ENCODE measurements at places on chromosomes 5 and 9.

- no peak for DNase-seq
Observed at GRCh38 chr5:103247118-103247517, 11.4 kb upstream of the MACIR start.

- no peak for DNase-seq
Observed at GRCh38 chr5:97022898-97023297, 87.0 kb downstream of the LNPEP start.

DNA sequence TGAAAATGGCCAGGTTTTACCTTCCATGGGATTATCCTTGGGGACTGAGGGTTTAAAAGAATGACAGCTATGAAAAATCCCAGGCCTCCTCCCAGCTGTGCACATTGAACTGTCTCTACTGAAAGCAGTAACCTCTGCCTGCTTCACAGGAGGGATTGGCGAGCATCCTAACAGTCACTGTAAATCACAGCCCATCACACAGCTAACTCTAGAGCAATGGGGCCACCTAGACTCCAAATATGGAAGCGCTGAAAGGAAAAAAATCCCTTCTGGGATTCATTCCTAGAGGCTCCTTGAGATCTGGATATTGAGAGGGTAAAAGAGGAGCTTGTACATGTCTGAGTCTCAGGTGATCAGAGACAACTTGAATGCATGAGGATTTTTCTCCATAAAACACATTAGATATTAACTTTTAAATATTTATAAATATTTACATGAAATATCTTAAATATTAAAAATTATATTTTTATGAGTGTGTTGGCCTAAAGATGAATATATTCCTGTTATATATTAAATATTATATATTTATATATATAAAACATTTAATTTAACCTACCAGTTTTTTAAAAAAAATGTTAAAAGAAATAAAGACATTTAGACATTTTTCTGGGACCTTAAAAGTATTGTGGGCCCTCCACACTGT, 133.8 kb upstream of the SLC24A2 start:
- DNase-seq: peak; percentile 38

GRCh38 chr5:95930141-95930930, 31.3 kb downstream of the ELL2 start:
- DNase-seq: no peak

GRCh38 chr5:111262153-111262552, 38.0 kb downstream of the CAMK4 start:
- DNase-seq: no peak

Data from muscle of arm (tissue), 14 donors.